NCI-H1105 treated with DMSO at 0.1 percent for 48 hours (cell line): ENCODE measurements at places on chromosomes 13 and 19.

- DNase-seq: no peak
Measured at GRCh38 chr19:34959021-34959420, 5.0 kb downstream of the ZNF792 start.

- no peak for DNase-seq
Measured at GRCh38 chr19:29724102-29724641, 9.1 kb upstream of the C19orf12 start.

- DNase-seq: no peak
Measured at GRCh38 chr19:14542711-14543328, 13.4 kb downstream of the TECR start.

DNA sequence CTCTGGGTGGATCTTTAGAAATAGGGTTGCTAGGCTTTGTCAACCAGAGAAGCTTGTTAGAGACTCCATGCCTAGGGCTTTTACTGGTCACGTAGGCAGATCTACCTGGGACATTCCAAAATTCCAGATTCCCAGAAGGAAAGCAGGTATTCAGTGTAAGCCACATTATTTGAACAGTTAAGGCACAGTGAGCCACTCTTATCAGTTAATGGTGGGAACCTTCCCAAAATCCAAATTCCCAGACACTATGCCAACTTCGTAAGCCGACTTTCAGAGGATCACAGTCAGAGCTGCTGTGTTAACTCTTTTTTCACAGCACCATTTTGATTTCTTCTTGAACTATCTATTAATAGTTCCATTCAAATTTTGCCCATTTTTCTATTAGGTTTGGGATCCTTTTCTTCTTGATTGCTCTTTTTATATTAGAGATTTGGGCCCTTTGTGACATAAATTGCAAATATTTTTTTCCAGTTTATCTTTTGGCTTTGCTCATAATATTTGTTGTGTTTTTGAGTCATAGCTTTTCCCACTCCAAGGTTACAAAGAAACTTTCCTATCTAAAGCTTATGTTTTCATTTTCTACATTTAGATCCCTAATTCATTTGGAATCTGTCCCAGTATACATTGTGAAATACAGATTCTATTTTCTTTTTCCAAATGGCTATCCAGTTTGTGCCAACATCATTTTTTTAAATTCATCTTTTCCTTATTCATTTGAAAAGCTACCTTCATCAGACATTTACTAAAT, 77.3 kb downstream of the DHRS12 start:
- DNase-seq: no peak

GRCh38 chr19:57031106-57031505, 88.7 kb upstream of the USP29 start:
- DNase-seq: no peak

- DNase-seq: no peak
Measured at GRCh38 chr13:106488076-106488475, 47.4 kb downstream of the EFNB2 start.

GRCh38 chr19:33100894-33101644, 20.1 kb downstream of the GPATCH1 start:
- no peak for DNase-seq

- DNase-seq: no peak
Measured at GRCh38 chr13:91249370-91249769, 98.1 kb upstream of the MIR17HG start.

DNA sequence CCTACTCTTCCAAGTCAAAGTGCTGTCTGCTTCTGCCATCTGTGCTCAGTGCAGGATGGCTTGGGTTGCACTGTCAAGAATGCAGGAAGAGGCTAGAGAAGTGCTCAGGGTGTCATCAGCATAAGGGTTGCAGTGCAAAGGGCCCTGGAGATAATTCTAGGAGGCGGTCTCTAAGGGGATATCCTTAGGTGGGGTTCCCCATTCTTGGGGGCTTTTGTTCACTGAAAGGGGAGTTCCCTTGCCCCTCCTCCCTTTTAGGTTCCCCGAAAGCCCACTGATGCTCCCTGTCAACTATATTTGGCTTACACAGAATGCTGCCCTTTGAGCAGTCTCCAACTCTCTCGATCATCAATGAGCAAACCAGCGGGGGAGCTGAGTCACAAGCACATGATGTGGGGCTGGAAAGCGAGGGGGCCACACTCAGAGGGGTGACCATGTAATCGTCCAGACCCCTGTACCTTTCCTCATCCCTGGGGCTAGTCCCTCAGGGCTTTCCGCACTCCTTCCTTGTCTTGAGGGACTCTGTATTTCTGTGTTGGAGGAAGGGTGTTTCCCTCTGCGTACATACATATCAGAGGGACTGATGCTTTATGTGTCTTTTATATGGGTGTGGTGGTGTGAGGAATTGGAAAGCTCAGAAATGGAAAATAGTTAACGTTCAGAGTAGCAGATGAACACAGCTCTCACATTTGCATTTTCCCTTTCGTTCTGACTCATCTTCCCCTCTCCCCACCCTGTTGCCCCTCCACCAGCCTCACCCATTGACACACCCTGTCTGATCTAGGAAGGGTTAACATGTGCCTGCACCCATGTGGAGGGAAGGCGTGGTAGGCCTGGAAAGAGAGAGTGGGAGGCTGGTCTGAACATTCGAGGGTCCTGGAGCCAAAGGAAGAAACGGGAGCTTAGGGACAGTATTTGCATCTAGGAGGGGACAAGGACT, 6.7 kb downstream of the ZBTB32 start:
- DNase-seq: no peak

- DNase-seq: no peak
Measured at GRCh38 chr19:8988204-8988603, 22.0 kb downstream of the MUC16 start.

DNA sequence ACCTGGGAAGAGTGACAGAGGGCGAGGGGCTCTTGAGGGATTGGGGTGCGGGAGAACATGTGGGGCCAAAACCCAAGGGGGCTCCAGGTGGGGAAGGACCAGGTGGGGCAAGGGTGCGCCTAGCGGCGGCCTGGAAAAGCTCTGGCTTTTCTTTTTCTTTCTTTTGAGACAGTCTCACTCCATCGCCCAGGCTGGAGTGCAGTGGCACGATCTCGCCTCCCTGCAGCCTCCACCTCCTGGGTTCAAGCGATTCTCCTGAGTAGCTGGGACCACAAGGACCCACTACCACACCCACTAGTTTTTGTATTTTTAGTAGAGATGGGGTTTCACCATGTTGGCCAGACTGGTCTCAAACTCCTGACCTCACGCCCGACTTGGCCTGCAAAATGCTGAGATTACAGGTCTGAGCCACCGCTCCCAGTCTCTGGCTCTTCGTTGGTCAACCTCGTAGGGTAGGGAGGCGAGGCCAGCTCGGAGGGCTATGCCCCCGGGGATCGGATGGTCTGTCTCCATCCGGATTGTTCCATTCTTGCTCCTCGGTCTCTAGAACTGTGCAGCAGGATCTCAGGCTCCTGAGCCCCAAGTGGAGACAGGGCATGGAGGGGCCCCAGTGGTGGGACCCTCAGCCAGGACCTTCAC, 3.7 kb downstream of the GADD45B start:
- DNase-seq: no peak

- DNase-seq: no peak
Measured at GRCh38 chr19:50383001-50383851, 921 bp upstream of the POLD1 start.

- no peak for DNase-seq
Measured at GRCh38 chr19:41588497-41589209, 12.7 kb downstream of the CEACAM21 start.

DNA sequence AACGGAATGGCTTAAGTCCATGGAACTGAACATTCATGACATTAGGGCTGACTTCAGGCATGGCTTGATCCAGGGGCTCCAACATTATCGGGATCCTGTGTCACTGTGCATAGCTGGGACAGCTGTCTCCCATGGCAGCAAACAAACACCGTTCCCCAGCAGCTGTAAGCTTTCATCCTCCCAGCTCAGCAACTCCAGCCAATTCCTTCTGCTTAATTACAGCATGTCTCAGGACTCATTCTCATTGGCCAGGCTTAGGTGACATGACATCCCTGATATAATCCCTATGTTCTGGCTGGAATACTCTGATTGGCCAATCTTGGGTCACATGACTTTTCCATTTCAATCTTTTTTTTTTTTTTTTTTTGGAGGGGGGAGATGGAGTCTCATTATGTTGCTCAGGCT, 10.9 kb upstream of the TLE5 start:
- peak; percentile 47 for DNase-seq

GRCh38 chr13:72853000-72853399, 71.1 kb downstream of the PIBF1 start:
- DNase-seq: no peak

- DNase-seq: no peak
Measured at GRCh38 chr19:38508507-38508906, 75.0 kb downstream of the RYR1 start.

DNA sequence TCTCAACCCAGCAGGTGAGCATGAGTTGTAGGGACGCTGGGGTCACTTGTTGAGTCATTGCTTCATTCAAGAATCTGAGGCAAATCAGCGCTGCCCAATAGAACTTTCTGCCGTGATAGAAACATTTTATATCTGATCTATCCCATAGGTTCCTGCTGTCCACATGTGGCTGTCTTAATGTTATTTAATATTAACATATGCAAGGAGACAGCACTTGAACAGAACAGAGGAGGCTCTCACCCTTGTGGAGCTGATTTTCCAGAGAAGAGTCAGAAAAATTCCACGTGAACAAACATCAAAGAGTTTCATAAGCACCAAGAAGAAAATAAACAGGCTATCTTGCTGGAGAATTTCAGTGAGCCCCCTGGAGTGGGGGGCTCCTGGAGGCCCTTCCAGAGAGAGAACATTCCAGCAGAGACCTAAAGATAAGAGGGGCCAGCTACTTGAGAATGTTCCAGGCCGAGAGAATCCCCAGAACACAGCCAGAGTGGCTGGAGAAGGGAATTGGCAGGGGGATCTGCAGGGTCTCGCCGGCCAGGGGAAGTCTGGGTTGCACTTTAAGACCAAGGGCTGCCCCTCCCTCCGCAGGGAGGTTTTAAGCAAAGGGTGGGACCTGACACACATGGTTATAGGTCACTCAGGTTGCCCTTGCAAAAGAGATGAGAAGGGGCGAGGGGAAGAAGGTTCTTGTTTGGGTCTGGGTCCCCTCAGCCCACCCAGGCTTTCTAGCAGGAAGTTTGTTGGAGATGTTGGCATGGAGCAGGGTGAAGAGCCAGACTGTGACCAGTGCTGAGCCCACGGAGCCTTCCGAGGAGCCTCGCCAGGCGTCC, 135.7 kb downstream of the CRYL1 start:
- no peak for DNase-seq

DNA sequence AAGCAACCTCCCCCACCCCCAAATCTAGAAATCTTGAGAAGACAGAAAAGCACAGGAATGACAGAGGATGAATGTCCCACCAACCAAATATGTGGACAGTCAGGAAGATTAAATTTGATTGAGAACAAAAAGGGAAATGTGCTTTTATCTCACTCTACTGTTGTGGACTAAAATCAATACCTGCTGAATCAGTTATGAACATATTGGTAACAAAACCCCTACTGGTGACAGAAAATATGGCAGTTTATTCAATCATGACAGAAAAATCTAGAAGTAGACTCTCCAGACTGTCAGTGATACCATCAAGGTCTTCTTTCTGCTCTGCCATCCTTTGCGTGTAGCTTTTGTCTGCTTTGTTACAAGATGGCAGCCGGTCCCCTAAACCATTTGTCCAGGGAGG, 35.2 kb downstream of the FAM216B start:
- DNase-seq: no peak

DNA sequence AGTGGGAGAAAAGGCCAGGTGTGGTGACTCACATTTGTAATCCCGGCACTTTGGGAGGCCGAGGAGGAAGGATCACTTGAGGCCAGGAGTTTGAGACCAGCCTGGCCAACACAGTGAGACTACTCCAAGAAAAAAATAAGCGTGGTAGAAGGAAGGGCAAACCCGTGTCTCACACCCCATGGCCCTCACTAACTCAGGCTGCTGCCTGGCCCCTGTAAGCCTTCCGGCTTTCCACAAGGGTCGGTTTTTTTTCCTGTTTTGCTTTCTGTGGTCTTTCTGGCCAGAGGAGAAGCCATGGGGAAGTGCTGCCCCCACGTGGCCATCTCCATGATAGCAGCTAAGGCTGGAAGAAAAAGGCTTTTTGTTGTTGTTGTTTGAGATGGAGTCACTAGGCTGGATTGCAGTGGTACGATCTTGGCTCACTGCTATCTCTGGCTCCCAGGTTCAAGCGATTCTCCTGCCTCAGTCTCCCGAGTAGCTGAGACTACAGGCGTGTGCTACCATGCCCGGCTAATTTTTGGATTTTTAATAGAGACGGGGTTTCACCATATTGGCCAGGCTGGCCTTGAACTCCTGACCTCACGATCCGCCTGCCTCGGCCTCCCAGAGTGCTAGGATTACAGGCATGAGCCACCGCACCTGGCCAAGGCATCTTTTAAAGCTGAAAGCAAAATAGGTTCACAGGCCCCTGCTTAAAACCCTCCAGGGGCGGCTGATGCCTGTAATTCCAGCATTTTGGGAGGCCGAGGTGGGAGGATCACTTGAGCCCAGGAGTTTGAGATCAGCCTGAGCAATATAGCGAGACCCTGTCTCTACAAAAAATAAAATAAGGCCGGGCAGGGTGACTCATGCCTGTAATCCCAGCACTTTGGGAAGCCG, 7.5 kb upstream of the ARHGEF18 start:
- peak; percentile 69 for DNase-seq

DNA sequence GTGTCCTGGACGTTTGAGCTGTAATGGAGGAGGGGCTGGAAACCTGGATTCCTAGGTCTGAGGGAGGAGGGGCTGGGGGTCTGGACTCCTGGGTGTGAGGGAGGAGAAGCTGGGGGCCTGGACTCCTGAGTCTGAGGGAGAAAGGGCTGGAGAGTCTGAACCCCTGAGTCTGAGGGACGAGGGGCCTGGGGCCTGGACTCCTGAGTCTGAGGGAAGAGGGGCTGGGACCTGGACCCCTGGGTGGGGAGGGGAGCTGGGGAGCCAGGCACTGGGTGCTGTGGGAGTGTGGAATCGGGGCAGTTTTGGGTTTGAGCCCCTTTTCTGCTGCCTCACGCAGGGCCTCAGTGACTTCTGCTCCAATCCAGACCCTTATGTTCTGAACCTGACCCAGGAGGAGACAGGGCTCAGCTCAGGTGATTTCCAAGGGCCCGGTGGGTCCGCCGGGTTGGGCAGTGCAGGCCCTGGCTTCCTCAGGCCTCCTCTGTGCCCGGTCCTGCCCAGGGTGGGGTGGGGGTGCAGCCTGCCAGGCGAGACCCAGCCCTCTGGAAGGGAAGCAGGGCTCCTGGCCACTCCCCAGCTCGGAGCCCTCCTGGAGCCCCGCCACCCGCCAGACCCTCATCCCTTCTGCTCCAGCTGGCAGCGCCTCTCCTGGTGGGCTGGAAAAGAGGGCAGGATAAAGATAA, 14.4 kb downstream of the TTYH1 start:
- DNase-seq: no peak
